ENCODE measurements at places on chromosomes 2 and 18.

- DNase-seq = no peak
Observed at GRCh38 chr2:120783371-120783791, 47.7 kb downstream of the GLI2 start.

GRCh38 chr2:172606285-172606684 is 50.4 kb downstream of the PDK1 start:
- DNase-seq = peak; percentile 78

- no peak for DNase-seq
Observed at GRCh38 chr2:125004106-125004800, 979.2 kb downstream of the CNTNAP5 start.

GRCh38 chr2:149080099-149080498 is 41.6 kb downstream of the LYPD6B start:
- no peak for DNase-seq

- no peak for DNase-seq
Observed at GRCh38 chr2:14722904-14723570, 90.5 kb downstream of the LRATD1 start.

DNA sequence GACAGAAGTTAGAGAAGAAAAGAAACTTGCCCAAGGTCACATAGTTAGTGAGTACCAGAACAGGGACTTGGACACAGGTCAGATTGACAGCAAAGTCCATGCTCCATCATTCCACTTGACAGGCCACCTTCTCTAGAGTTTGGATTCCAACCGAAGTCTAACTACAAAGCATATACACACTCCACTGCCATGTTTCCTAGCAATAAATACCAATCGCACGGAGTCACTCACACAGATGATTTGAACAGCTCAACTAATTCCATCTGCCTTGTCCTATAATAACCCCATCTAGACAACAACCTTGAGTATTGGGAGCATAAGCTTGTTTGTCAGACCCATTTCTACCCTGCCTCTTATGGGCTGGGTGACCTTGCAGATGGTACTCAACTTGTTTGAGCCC is 334.6 kb upstream of the MGAT5 start:
- no peak for DNase-seq

GRCh38 chr18:3667255-3668137 is 217.5 kb downstream of the TGIF1 start:
- DNase-seq = no peak

- no peak for DNase-seq
Observed at GRCh38 chr2:152434395-152435182, 99.6 kb downstream of the FMNL2 start.

GRCh38 chr2:236790963-236791362 is 221.3 kb downstream of the ACKR3 start:
- no peak for DNase-seq

DNA sequence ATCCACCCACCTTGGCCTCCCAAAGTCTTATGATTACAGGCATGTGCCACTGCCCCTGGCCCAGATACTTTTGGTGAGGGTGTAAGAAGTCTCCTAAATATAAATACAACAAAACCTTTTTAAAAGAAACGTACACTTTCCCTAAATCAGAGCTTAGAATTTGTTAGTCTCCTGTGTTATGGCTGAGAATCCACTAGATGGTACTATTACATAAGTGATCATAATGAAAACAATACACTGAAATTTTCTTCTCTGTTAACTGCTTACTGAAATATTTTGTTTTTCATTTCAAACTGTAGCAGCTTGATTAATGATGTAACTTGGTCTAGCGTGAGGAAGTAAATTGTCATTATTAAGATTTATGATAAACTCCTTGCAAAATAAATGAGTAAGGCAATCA is 74.8 kb upstream of the FAM98A start:
- no peak for DNase-seq

- DNase-seq = no peak
Observed at GRCh38 chr2:8602809-8603208, 79.0 kb upstream of the ID2 start.

- DNase-seq = peak; percentile 26
Observed at GRCh38 chr2:135052042-135052876, at the start of gene RAB3GAP1. RAB3GAP1 (plus strand) TSS chr2:135052292; CDS start chr2:135052308, 16 bp downstream.

DNA sequence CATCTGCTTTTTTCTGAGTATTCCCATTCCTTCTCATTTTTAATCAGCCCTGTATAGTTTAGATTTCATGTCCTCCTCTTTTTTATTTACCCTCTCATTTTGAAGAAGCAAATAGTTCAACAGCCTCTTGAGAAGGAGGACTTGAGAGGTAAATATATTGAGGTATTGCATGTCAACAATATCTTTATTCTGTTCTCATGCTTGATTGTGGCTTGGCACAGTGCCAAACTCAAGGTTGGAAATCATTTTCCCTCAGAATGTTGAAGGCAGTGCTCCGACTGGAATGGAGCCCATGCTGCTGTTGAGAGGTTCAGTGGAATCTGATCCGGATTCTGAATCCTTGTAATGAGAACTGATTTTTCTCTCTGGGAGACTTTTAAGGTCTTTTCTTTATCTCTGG is 31.0 kb upstream of the GALNT3 start:
- no peak for DNase-seq

DNA sequence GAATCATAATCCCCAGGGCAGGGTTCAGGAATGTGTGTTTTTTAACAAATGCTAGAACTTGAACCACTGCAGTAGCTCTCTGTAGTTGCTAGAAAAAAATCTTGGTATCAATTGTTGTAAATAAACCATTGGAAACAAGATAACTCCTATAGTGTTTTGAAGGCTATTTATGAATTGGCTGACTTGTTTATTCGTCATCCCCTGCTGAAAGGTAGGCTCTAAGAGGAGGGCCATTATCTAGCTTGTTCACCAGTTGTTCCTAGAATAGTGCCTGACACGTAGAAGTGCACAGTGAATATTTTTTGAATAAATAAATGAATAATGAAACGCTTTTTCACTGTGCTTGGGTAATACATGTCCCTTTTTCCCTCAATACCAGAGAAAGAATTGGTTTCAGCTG is 211.4 kb downstream of the BABAM2 start:
- no peak for DNase-seq

- DNase-seq = no peak
Observed at GRCh38 chr2:9739531-9739964, 103.7 kb upstream of the TAF1B start.
